ENCODE measurements at places on chromosomes 2 and 18. TPM values are rescaled to one million over a fixed set of nuclear protein-coding genes. Genes with fewer than 3 reads are reported as not detected.

Gene ASB18
- not detected for total RNA-seq

Gene PLGLB1
- not detected for total RNA-seq

Gene ST8SIA3
- total RNA-seq: not detected

Gene DLX2
- total RNA-seq: 0.92 TPM

Gene BBS5
- 3.5 TPM for total RNA-seq

Gene TBC1D8
- 24.7 TPM for total RNA-seq

Gene STPG4
- total RNA-seq: not detected

Gene OTOF
- not detected for total RNA-seq

Gene KCNJ3
- not detected for total RNA-seq

Gene RGPD4
- not detected for total RNA-seq

Gene LYPD1
- total RNA-seq: not detected

Gene TRIM43
- not detected for total RNA-seq
